ENCODE measurements at places on chromosomes 2 and 18.

- no peak for DNase-seq
Observed at GRCh38 chr18:79948719-79949411, 2.6 kb downstream of the SLC66A2 start.

GRCh38 chr2:233423552-233423860 is 69.2 kb downstream of the DGKD start:
- no peak for DNase-seq

DNA sequence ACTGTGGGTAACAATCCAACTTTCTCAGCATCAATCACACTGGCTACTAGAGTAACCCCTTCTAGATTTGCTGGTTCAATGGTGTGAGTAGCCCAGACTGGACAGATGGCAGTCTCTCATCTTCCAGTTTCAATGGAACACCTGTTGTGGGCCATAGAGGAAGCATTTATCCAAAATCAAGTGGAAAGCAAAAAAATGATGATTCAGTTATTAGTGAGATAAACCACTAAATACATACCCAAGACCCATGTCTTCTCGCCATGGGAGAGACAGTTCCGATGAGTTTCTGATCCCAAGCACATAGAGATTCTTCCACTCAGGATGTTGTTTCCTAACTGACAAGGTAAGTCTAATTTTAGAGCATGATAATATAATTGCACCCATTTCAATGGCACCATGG is 194.0 kb downstream of the IRS1 start:
- no peak for DNase-seq

DNA sequence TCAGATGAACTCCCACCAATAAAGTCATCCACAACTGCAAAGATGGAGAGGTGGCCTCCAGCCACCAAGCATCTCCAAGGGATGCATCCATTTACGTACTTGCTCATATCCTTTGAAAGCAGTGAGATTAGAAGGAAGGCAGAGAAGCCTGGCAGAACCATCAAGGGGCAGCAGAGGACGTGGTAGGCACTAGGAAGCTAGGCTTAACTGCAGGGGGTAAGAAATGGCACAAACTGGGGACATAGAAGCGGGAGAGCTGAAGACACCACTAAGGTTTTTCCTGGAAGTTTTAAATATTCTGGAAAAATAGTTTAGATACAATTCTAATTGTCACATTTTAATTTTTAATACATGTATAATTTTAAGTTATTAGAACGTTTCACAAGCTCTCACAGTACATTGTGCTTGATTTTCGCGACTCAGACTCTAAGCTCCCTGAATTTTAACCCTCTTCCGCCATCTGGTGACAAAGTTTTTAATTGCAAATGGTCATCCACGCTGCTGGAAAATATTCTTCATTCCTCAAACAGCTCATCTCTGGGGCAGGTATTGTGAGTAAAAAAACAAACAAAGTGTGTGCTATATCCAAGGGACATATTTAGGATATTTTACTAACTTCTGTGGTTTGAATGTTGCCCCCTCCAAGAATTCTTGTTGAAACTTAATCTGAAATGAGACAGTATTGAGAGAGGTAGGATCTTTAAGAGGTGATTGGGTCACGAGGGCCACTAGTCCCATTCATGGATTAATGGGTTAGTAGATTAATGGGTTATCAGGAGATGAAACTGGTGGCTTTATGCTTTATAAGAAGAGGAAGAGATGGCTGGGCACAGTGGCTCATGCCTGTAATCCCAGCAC is 1.6 kb upstream of the PSTPIP2 start:
- no peak for DNase-seq

DNA sequence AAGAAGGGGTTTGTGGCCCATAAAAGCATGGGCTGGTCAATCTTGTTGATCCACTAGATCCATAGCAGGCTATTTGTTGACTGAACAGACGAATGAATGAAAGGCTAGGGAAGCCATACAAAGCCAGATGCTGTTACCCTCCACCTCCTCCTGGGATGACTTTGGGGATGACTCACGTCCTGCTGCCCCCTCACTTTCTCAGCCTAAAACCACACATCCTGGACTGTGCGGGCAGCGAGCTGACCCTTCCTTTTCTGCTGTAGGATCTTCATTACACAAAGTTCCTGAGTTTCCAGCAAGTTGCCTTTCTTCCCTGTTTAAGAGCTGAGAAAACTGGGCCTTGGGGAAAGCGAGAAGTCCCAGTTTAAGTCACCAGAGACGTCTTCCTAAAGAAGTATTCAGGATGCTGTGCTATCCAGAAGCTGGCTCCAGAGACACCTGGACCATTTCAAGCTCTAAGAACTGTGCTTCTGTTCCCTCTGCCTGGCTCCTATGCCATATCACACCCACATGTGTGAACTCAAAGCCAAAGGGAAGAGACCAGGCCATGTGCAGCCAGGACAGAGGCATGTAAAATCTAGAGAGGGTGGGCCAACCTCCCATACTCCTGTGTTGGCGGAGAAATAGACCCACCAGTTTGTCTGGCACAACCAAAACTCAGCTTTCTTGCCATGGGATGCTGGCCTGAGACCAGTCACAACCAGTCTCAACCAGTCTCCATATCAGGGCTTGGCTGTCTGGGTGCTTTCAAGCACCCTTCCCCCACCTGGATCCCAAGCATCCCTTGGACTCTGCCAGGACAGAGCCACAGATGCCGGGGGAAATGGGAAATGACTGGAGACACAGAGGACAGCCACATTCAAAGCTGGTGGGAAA is 4.7 kb upstream of the SLC20A1 start:
- no peak for DNase-seq

DNA sequence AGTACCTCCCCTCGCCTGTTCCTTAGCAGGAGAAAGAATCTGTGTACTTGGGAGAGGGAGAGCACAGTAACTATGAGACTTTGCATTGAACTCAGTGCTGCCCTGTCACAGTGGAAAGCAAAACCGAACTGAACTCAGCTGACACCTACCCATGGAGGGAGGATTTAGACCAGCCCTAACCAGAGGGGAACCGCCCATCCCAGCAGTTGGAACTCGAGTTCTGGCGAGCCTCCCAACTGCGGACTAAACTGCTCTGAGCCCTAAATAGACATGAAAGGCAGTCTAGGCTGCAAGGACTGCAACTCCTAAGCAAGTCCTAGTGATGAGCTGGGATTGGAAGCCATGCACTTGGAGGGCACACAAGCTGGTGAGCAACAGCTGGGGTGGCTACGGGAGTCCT is 110.4 kb downstream of the GRB14 start:
- no peak for DNase-seq

DNA sequence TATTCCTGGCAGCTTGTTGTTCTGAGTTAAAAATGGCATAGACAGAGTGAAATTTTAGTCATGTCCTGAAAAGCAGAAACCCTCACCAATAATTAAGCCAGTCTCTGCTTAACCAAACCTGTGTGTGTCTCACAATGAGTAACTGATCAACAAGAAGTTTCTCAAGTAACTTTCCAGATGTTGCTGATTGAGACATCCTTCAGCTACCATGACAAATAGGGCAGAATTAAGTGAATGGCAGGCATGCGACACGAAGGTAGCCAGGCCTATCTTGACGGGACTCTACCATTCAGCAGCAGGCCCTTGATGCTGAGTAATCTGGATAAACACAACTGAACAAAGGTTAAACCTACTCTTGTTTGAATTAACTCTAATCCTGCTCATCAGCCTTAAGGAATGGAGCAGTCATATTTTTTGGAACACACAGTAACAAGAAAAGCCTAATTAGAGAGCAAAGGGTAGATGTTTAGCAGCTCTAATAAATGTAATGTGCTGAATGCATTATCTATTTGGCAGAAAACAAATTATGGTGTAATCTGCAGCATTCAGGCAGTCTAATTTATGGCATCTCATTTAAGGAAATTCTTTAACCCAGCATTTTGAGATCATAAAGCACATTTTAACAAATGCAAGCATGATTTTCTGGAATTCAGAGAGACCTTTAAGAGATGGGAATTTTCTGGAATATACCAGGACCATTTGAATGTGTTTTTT is 159.5 kb upstream of the EPHA4 start:
- DNase-seq = no peak

DNA sequence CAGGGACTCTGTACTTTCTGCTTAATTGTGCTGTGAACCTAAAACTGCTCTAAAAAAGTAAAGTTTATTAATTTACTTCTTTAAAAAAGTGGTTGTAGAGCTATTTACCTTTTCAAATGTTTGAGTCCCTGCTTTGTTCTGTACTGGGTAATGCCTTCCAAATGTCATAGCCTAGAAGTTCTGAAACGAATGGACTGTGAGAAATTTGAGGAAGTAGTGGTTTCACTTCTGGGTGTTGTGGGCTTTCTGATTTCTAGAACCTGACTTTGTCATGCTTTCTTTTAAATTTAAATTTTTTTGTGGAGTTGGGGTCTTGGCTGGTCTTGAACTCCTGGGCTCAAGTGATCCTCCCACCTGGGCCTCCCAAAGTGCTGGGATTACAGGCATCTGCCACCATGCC is 44.6 kb downstream of the SMAD4 start:
- DNase-seq = no peak

DNA sequence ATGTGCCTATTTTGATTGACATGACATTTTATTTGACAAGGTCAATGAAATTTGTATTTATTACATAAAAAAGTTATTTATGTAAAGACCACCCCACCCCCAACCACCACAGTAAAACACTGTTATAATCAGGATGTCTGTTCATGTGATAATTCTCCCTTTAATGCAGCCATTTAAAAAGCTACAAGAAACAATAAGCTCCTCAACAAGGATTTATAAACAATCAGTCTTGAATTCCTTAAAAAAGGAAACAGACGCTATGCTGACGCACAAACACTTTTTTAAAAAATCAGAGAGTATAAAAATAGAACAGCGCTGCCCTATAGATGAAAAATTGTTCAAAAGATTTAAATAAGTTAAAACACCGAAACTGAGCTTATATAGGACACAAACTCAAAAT is 102.2 kb downstream of the SOS1 start:
- DNase-seq = no peak

- no peak for DNase-seq
Observed at GRCh38 chr18:21215490-21215889, 26.5 kb upstream of the GREB1L start.

GRCh38 chr2:216408426-216409290 is 3.6 kb upstream of the SMARCAL1 start:
- DNase-seq = no peak

GRCh38 chr18:31192086-31192776 is 29.6 kb upstream of the DSC1 start:
- DNase-seq = no peak

DNA sequence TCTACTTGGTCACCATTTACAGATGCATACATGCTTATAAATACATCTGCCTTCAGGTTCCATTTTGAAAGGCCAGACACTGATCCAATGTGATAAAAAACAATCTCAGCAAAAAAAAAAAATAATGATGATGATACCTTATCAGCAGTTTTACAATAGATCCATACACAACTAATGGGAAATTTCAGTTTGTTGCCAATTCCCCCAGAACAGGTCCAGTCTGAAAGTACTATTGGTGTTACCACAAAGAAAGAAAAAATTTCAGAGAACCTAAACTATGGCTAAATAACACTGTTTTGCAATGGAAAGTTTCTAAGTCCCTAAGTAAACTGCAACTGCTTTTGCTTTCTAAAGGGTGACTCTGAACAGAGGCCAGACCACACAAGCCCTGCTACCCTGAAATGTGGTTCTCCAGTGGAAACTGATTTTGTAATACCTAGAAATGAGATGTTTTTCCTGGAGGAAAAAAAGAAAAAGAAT is 54.1 kb downstream of the LPIN2 start:
- no peak for DNase-seq

GRCh38 chr2:47631306-47631705 is 151.6 kb upstream of the MSH6 start:
- DNase-seq = no peak

DNA sequence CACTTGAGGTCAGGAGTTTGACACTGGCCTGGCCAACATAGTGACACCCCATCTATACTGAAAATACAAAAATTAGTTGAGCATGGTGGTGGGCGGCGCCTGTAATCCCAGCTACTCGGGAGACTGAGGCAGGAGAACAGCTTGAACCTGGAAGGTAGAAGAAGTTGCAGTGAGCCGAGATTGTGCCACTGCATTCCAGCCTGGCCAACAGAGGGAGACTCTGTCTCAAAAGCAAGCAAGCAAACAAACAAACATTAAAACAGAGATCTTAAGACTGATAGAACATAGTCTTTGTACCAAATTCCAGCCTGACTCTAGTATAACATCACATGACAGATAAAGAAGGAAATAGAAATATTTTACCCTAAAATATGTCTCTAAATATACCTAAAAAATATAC is 168.1 kb downstream of the PTPRM start:
- DNase-seq = no peak

DNA sequence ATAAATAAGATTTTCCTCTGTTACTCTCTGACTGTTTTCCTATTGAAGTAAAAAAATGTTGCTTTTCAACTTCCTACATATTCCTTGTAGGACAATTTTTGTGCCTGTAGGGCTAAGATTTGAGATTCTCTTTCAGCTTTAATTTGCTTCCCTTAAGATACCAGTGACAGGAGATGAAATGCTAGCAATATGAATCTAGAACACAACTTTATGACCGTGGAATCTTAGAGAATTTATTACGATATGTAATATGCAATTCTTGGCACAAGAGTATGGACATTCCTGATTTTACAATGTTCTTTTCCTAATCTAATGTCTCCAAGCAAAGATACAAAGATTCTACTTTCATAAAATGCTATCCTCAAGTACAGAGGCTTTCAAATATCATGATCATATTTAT is 180.9 kb downstream of the KCNE4 start:
- DNase-seq = no peak

DNA sequence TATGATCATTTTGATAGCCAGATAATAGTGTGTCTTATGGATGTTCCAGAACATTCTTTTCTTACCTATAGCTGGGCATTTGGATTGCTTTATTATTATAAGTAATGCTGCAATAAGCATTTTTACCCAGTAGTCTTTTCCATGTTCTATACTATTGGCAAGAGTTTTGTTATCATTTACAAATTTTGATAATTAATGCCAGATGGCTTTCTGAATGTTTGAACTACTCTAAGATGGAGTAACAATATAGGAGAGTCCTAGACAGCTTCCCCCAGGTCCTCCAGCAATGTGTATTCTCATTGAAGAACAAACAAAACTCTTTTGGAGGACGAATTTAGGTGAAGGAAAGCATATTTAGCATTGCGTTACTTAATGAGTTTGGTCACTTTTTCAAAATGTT is 73.0 kb downstream of the INPP4A start:
- no peak for DNase-seq

DNA sequence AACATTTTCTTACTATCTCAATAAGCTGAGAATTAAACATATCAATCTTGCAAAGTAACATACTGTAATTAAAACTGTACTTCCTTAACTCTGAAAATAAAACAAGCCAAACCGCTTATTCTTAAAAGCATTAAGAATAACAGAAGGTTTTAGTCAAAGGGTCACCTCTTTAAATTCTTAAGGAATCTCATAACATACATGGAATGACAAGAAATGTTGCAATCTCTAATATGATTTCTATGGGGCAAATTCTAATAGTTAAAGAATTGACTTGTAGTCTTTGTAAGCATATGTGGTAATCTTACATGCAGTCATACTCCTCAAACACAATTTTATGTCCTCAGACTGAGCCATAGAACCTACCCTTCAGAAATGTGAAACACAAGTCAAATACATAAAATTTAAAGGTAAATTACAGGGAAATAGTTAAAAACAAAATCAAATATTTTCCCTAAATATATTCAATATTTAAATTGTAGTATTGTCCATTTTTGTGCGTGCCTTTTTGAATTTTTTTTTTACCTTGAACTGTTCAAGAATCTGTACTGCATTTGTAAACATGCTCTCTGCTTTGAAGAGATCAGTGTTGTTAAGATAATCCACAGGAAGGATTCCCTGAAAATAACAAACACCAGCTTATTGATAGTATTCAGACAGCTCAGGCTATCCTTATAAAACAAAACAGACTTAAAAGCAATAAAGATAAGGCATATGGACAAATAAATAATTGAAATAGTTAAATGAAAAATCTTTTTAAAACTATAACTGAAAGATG is 48.2 kb downstream of the PIGN start:
- no peak for DNase-seq
